ENCODE measurements at places on chromosomes 5 and 9. TPM values are rescaled to one million over a fixed set of nuclear protein-coding genes. Genes with fewer than 3 reads are reported as not detected.

PRSS3 gene
- not detected for total RNA-seq

DNA sequence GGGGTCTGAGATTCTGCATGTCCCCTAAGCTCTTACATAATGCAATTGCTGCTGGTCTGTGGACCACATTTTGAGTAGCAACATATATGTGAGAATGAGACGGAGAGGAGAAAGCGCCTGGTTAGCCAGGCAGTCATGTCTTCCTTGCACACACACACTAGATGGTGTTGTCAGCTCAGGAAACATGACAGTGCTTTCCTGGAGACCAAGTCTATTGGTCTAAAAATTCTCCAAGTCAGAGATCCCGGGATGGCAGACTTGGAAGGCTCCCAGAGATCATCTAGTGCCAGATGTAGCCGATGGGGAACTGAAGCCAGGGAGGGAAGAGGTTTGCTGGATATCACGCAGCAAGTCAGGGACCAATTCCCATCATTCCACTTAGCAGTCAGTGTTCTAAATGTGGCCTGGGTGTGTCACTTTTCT, 53.4 kb downstream of the GALNT12 start:
- no peak for DNase-seq

- DNase-seq, result no peak
Observed at GRCh38 chr5:169164481-169164925, 136.4 kb downstream of the SLIT3 start.

DNA sequence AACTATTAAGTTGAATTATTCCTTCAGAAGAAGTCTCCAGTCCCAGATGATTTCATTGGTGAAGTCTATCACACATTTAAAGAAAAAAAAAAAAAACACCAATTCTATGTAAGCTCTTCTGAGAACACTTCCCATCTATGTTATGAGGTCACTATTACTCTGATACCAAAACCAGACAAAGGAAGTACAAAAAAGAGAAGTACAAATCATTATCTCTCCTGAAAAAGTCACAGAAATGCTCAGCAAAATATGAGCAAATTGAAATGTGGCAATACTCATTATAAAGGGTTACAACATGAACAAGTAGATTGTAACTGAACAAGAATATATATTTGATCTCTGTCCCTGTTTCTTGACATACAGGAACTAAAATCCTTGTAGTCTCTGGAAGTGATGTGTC, 280.4 kb downstream of the TLE1 start:
- DNase-seq, result no peak

- DNase-seq, result no peak
Observed at GRCh38 chr5:8839361-8840055, 706.4 kb downstream of the SEMA5A start.

GRCh38 chr5:82586661-82587310, 308.6 kb upstream of the RPS23 start:
- no peak for DNase-seq
